ENCODE measurements at places on chromosomes 16 and 17.

- peak; percentile 79 for DNase-seq
Observed at GRCh38 chr17:68511671-68512246, 471 bp upstream of the PRKAR1A start.

DNA sequence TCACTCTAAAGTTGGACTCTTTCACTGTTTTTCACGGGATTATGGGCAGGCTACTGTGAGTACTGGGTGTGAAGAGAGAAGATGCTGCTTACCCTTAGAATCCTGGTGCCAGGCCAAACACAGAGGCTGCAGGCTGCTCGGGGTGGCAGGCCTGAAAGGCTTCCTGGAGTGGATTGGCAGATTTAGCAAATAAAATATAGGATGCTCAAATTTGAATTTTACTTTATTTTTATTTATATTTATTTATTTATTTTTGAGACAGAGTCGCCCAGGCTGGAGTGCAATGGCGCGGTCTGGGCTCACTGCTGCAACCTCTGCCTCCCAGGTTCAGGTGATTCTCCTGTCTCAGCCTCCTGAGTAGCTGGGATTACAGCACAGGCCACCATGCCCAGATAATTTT, 14.9 kb upstream of the STAC2 start:
- DNase-seq = no peak

DNA sequence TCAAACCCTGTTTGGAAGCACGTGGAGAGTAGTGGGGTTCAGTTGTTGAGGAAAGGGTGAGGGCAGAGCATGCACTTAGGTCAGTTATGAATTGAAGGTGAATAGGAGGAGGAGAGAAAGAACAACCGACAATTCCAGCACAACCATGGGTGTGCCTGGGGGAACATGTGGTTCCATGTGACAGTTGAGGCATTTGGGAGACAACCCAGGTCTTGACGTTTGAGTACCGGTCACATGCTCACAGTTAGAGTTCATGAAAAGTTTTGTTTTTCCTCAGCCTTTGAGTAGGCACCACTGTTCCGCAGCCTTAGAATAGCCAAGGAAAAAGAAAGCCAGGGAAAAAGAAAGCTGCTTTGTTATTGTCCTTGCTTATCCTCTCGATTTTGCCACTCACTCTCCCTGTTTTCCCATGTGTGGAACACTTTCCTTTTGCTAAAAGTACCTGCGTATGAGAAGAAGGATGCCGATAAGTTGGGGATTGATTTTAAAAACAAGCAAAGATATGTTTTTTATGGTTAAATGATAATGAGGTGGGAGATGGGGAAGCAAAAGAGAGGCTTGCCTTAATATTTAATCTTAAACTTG, 25.6 kb upstream of the ABCC11 start:
- no peak for DNase-seq

GRCh38 chr16:59216291-59216690, 482.2 kb upstream of the GOT2 start:
- no peak for DNase-seq

DNA sequence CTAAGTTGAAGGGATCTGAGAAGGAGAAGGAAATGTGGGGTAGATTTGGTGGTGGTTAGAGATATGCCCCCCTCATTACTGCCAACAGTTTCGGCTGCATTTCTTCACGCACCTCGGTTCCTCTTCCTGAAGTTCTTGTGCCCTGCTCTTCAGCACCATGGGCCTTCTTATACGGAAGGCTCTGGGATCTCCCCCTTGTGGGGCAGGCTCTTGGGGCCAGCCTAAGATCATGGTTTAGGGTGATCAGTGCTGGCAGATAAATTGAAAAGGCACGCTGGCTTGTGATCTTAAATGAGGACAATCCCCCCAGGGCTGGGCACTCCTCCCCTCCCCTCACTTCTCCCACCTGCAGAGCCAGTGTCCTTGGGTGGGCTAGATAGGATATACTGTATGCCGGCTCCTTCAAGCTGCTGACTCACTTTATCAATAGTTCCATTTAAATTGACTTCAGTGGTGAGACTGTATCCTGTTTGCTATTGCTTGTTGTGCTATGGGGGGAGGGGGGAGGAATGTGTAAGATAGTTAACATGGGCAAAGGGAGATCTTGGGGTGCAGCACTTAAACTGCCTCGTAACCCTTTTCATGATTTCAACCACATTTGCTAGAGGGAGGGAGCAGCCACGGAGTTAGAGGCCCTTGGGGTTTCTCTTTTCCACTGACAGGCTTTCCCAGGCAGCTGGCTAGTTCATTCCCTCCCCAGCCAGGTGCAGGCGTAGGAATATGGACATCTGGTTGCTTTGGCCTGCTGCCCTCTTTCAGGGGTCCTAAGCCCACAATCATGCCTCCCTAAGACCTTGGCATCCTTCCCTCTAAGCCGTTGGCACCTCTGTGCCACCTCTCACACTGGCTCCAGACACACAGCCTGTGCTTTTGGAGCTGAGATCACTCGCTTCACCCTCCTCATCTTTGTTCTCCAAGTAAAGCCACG, 28.3 kb downstream of the STH start:
- DNase-seq = no peak

- peak; percentile 15 for DNase-seq
Observed at GRCh38 chr17:15742051-15742795, 10.1 kb downstream of the TBC1D26 start.

DNA sequence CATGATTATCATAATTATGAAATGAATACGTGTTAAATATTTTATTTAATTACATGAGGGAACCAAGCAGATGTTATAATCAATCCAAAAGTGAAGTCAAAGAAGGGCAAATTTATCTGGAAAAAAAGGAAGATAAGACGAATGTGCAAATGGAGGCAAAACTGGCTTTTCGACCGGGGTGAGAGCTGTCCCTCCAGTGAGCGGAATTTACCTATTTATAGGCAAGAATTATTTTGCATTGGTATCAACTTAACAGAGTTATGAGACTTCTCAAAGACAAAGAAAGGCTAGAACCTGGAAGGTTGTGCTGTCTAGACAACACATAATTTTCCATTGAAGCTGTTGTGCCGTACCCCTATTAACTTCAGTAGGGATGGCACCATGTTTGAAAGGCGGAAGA, 1.4 kb upstream of the GGA2 start:
- no peak for DNase-seq

DNA sequence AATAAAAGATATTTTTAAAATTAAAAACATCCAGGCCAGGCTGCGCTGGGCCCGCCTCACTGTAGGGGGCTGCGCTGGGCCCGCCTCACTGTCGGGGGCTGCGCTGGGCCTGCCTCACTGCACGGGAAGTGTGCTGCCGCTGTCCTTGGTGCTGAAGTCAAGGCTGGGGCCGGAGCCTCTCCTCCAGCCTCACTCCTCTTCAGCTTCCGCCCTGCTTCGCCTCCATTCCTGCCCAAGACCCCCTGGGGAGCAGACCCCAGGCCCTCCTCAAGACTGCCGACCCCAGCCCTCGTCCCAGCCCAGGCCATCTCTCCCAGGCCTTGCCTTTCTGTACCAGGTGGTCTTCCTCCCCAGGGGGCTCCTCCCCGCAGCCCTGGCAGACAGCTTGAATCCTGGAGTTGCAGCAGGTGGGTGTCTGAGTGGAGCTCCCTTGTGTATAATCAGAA, 26.2 kb downstream of the ENDOV start:
- peak; percentile 89 for DNase-seq

DNA sequence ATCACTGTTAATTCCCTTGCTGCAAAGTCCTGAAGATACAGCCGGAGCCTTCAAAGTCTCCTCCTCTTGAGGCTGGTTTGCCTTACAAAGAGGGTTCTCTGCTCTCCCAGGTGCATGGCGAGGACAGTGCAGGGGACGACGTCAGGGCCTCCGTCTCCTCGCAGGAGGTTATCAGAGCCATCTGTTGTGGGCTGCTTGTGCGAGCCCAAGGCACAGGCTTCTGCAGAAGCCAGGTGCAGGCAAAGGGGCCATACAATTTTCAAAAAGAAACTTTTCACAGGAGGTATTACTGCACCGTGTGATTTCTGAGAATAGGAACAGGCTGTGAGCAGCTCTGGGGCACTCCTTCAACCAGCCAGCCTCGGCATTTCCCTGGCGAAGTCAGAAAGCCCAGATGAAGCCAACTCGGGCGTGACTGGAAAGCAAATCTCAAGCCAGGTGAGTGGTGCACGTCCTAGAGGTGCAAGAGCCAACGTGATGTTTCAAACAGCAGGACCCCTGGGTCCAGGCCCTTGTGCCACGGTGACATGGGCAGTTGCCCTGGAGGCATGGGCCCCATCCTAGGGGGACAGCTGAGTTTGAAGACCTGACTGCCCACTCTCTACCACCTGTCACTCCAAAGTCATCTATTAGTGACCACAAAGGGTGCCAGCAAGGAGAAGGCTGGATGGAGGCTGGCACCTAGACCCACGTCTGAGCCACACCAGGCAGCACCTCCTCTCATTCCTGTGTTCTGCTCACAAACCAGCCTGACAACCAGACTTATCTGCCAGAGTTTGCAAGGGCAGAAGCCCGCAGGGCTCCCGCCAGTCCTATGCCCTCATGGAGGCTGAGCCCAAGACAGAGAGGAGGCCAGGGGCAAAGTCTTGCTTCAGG, 68.6 kb downstream of the SMPD3 start:
- no peak for DNase-seq

GRCh38 chr16:89138843-89139520, 32.6 kb upstream of the CDH15 start:
- DNase-seq = no peak

DNA sequence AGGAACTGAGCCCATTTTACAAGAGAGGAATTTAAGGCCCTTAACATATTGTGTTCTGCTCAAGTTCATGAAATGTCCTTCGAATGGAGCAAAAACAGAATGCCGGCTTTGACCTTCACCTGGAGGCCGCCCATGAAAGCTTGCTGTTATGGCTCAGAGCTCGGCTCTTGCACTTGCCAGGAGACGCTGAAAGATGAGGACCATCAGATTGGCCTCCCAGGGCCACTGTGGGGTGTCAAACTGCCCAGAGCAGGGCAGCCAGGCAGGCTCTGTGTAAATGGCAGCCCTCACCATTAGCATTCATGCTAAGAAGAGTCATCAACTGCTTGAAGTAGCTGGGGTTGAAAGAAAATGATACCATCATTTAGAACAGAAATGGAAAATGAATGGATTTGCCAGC, 39.3 kb downstream of the IL21R start:
- no peak for DNase-seq

DNA sequence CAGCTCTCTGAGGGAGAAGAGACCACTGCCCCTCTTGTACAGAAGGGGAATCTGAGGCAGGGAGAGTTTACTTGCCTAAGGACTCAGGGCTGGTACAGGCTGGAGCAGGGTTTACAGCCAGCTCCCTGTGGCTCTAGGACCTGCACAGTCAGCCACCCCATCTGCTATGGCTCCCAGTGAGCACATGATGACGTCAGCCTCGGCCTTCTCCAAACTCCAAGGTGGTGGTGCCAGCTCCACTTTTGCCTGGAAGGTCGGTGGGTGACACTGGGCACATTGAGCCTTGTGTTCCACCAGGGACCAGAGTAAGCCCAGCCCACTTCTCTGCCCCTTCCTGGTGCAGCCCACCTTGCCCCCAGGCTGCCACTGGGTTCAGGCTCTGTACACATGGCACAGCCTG, 202.2 kb downstream of the ENGASE start:
- no peak for DNase-seq

DNA sequence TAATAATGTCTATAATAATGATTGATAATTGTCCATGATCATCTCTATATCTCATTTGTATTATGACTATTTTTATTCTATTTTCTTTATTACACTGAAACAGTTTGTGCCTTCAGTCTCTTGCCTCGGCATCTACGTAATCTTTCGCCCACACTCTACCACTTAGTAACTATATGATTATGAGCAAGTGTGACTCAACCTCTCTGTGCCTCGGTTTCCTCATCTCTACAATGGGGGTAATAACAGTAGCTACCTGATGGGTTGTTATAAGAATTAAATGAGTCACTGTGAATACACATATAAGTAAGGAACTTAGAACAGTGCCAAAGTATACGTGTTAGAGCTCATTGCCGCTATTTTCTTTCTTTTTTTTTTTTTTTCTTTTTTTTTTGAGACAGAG, 3.7 kb upstream of the SLC16A11 start:
- no peak for DNase-seq

DNA sequence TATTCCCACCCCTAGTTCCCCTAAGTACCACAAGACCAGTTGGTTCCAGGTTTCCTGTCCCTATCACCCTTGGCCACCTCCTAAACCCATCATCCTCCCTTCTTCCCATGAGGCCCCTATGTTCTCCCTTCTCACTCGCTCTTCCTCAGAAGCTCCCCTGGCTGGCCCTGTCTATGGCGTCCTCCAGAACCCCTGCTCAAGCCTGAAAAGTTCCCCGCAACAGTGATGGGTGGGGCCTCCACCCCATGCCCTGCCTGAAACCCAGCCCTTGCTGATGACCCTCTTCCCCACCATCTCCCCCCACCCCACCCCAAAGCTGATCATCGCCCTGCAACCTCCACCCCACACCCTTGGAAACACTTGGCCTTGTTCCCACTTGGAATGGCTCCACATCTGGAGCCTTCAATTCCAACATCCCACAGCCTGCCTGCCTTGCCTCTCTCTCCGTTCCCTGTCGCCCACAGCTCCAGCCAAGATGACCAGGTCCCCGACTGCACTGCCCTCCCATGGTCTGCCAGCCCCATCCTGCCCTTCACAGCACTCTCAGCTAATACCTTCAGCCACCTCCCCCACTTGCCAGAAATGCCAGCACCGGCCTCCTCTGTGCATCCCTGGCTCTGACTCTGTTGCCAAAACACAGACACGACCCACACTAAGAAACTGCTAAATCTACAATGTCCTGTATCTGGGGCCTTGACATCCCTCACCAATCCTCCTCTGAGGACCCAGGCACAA, 10.5 kb downstream of the OSBPL7 start:
- DNase-seq = no peak

DNA sequence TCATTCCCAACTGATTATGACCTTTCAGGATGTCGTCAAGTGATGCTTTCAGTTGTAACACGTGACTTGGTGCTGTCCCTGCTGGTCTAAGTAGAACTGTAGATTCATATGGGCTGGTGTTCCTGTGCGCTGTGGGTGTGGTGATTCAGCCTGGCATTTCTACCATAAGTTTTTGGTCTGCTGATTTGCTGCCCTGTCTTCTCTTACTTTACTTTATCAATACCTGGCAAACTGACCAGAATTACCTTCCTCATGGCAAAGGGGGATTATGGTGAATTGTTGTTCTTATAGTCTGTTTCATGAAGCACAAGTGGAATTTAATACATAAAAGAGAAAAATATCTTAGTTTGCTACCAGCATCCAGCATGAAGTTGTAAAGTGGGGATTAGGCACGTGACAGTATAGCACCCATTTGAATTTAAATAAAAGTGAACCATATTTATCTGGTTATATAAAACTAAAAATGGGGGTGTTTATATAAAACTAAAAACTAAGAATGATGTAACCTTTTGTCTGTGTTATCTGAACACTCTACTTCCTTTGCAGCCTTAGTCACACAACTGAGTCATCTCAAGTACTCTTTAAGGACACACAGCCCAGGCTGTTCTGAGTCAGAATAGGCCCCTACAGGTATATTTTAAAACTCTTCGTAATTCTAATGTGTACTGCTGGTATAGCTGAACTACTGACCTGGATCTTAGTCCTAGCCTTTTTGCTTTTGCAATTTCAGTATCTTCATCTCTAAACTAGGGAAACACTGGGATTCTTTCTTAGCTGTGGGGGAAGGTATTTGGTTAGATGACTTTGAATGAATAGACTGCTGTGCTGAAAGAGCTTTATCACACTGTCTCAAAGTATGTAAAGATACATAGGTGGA, 28.3 kb downstream of the TTC19 start:
- DNase-seq = peak; percentile 50

All from GM13976 (cell line).